ENCODE measurements at places on chromosomes 11 and 22.

DNA sequence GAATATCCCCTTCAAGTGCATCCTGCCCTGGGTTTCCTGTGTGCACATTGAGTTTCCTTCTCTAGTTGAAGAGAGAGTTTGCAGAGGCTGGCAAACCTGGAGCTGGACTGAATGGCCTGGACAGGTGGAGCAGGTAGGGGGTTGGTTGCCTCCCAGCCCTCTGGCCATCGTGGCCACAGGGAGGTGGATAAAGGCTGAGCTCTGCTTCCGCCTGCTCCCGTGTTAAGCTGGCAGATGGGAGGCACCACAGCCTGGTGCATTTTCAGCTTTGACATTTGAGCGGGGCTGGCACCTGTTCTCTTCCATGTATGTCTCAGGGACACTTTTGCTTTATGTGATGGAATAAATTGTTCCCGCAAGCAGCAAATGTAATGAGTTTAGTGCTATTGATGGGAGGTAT is 11.1 kb downstream of the MICAL2 start:
- DNase-seq = no peak

DNA sequence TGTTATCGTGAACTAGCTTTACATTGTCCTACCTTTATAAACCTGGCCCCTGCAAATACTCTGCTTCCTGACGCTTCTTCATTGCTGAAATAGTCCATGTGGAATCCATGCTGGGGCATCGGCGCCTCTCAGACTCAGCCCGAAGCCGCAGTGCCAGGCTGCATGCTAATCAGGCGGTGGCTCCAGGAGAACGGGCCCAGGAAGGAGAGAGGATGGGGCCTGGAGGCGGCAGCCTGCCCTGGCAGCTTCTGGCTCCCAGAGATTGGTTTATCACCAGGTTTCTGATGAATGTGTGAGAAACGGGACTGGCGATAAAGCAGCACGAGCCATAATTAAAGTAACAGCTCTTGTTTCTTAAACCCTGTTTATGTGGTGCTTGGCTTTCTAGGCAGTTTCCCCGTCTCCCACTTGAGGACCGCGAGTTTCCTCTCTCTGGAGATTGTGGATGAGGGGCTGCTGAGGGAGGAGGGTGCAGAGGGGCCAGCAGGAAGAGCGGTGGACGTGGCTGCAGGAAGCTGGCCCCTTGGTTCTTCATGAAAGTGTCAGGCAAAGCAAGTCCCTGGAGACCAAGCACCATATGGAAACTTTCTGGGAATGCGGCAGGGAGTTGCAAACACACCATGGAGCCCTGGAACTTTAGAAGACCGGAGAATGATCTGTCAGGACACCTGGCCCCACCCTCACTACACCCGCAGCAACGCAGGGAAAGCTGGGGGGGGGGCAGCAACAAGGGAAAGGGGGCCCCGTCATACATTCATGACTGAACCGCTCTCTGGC is 93.4 kb downstream of the NTM start:
- DNase-seq = no peak

GRCh38 chr11:105000797-105001196 is 22.2 kb downstream of the CASP5 start:
- DNase-seq = no peak

- no peak for DNase-seq
These were observed 247.0 kb downstream of the ST3GAL4 start for GRCh38 chr11:126602349-126602940.

- no peak for DNase-seq
These were observed 1.8 kb downstream of the KCNK7 start for GRCh38 chr11:65593518-65594414.

GRCh38 chr11:60498853-60499252 is 6.3 kb downstream of the MS4A12 start:
- DNase-seq = no peak

- no peak for DNase-seq
These were observed 144.5 kb downstream of the CCDC34 start for GRCh38 chr11:27218421-27219038.

DNA sequence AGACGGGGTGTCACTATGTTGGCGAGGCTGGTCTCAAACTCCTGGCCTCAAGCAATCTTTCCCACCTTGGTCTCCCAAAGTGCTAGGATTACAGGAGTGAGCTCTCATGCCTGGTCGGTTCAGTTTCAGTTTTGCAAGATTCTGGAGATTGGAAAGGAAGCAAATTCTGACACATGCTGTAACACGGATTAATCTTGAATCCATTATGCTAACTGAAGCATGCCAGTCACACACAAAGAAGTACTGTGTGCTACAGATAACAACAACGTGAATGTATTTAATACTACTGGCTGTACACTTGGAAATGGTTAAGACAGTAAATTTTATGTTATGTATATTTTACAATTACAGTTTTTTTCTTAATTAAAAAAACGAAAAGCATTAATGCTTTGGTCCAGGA is 107.6 kb downstream of the MED15 start:
- no peak for DNase-seq

DNA sequence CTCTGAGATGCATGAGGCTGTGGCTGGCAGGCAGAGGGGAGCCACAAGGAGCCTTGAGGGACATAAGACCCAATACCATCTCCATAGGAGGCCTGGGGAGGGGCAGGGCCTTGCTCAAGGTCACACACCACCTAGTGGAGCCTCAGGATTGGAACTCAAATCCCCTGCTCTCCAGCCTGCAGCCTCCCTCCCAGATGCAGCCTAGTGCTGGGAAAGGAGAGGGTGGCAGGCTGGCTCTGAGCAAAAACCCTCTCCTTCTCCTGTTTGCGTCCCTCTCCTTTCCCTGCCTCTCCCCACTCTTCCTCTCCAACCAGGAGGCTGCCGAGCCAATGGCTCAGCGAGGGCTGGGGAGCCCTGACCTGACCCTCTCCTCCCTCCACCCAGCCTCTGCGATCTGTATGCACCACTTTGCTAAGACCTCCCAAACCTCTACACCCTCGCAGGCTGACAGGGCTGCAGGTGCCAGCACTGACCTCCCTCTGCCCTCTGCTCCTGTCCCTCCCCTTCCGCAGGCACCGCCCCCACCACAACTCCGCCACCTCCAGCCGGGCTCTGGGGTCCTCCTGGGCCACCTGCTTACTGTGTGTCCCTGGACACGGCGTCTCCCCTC is 14.7 kb downstream of the IGLL1 start:
- no peak for DNase-seq

- DNase-seq = no peak
These were observed 3.1 kb downstream of the BCO2 start for GRCh38 chr11:112178428-112178827.

GRCh38 chr11:128488471-128488870 is 98.9 kb downstream of the ETS1 start:
- no peak for DNase-seq

- DNase-seq = no peak
These were observed 740.9 kb downstream of the NTM start for GRCh38 chr11:132111316-132111715.

DNA sequence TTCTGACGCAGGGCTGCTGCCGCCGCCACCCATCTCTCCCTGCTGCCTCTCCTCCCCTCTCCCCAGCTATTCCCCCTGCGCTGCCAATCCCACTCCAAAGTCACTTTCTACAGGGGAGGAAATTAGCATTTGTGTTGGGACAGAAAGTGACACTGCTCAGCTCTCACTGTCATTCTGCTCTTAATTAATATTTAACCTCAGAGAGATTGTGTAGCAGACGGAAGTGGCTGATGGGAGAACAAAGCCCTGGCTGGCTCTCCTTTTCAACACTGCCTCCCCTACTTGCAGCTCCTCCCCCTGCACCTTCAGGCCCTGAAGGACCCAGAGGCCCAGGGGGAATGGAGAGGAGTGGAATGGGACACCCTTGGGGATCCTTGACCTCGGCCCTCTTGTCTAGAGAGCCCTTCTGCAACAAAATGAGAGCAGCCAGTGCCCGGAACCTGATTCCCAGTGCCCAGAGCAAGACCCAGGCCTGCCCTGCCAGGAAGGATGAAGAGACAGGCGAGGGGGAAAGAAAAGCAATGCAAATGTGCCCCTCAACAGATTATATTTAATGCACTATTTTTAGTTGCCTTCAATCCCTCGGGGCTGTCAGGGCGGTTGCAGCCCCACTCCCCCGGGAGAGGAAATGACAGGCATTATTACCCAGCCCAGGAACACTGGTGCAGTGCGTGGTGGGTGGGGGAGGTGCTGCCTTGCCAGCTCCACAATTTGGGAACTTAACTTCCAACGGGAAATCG is 14.6 kb upstream of the NRGN start:
- DNase-seq = peak; percentile 21

DNA sequence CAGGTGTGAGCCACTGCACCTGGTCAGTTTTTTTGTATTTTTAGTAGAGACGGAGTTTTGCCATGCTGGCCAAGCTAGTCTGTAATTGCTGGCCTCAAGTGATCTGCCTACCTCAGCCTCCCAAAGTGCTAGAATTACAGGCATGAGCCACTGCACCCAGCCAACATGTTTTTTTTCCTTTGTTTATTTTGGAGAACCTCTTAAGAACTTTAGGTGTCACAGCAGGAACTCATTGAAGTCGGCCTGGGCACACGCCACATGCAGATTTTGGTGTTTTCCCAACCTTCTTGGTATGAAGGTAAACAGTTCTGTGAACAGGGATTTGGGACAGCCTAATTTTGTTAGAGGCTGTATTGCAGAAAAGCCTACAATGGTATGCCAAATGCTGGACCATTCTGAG is 9.4 kb downstream of the DIXDC1 start:
- DNase-seq = no peak

- no peak for DNase-seq
These were observed 392.2 kb downstream of the ETS1 start for GRCh38 chr11:128195057-128195751.

DNA sequence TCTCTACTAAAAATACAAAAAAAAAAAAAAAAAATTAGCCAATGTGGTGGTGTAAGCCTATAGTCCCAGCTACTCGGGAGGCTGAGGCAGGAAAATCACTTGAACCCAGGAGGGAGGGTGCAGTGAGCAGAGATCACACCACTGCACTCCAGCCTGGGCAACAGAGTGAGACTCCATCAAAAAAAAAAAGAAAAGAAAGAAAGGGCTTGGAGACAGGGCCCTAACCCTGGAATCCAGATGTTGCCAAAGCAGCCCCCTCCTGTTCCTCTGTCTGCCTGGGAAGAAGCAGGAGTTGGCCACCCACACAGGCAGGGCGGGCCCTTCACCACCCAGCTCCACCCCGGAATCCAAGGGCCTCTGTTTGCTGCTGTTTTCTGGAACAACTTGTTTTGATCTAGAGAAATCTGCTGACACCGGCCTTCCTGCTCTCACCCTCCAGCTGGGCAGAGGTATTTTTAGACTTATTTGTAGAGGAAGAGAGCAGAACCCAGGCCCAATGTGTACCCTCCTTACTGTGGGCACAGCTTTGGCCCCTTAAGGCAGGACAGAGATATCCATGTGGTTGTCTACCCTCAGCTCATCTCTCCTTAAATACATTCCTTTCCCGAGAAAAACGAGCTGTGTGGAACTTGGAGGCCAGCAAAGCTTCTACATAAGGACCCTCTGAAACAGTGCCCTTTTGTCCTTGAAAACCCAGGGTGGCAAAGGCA is 2.7 kb upstream of the NEAT1 start:
- DNase-seq = peak; percentile 41

DNA sequence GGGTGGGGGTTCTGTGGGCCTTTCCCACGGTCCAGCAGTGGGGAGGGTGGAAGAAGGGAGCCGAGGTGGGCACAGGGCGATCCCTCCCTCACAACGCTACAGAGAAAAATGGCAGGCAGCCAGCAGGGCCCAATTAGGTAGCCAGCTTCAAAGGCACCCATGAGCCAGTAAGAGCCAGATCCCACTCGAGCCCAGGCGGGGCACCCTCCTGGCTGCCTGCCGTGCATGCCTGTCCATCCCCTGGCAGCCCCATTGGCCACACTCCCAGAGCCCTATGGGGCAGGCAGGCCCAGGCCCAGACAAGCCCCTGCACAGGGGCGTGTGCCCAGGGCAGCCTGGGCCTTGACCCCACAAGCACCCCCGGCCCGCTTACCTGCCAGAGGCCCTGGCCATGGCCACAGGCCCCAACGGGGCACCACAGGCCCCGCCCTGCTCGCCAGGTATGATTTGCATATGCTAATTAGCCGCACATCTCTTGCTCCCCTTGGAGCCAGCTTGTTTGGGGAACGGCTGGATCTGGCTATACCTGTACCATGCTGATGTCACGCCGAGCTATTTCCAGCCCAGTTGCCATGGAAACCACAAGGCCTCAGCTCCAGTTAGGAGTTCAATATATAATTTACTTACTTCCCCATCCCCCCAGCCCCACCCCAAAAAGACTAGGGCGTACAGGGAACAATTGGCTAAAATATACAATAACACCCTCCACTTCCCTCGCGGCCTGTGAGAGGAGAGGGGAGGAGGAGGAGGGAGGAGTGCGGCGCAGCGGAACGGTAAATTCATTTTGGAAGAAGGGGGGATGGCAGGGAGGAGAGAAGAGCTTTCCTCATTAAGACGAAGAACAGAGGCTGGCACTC is 47.5 kb upstream of the TCF20 start:
- DNase-seq = no peak

DNA sequence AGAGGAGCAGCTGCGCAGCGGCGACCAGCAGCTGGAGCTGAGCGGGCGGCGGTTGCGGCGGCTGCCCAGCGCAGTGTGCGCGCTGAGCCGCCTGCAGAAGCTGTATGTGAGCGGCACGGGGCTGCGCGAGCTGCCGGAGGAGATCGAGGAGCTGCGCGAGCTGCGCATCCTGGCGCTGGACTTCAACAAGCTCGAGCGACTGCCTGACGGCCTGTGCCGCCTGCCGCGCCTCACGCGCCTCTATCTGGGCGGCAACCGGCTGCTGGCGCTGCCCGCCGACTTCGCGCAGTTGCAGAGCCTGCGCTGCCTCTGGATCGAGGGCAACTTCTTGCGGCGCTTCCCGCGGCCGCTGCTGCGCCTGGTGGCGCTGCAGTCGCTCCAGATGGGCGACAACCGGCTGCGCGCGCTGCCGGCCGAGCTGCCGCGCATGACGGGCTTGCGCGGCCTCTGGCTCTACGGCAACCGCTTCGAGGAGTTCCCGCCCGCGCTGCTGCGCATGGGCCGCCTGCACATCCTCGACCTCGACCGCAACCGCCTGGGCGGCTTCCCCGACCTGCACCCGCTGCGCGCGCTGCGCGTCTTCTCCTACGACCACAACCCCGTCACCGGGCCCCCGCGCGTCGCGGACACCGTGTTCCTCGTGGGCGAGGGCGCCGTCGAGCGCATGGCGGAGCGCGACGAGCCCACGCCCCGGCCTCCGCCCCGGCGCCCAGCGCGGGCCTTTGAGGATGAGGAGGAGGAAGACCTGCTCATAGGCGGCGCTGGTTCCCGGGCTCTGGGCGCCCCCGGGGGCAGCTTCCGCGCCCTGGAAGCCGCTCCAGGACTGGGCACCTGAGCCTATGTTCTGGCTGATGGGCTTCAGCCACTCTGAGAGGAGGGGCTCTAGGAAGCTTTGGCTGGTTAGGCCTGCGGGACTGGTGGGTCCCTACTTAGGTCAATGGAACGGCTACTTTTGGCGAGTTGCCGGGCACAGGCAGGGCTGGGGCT is 787 bp downstream of the LRRC10B start:
- DNase-seq = peak; percentile 14

DNA sequence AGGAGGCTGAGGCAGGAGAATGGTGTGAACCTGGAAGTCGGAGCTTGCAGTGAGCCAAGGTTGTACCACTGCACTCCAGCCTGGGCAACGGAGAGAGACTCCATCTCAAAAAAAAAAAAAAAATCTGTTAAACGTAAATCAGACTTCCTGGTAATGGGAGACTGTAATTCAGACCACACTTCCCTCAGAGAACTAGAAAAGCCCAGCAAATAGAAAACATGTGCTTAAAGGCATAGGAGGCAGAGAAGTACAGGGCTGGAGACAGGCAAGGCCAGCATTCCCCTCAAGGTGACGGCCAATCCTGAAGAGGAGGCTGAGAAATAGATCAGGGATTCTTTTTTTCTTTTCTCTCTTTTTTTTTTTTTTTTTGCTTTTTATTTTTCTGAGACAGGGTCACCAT is 8.2 kb downstream of the GGT5 start:
- no peak for DNase-seq
